Cardiac fibroblast (primary cell): ENCODE measurements at places on chromosomes 6 and 20.
A peak's percentile ranks its signal among the peaks of the same experiment; 100 is the strongest.

DNA sequence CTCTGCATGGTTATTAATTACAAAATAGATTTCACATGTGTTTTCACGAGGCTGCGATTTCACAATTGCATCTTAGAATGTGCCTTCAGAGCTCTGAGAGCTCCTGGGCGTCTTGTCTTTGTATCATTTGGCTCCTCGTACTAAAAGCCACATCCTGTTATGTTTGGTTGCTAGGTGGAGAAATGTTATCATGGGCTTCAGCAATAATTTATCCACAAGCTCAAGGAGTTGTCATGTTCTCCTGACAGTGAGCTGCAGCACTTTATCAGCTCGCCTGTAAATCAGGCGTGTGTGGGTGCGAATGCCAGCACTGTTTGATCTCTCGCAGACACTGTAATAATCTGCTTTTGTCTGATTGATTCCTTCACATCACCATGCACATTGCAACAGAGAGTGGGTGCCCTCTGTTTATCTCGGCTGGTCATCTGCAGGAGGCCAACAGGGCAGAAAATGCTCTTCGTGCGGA lies 218.6 kb upstream of the ZFP64 start:
- DNase-seq = no peak

GRCh38 chr6:3239110-3239830 lies 11.8 kb upstream of the TUBB2B start:
- DNase-seq = no peak

GRCh38 chr6:9841886-9842725 lies 572.8 kb downstream of the TFAP2A start:
- DNase-seq = no peak

DNA sequence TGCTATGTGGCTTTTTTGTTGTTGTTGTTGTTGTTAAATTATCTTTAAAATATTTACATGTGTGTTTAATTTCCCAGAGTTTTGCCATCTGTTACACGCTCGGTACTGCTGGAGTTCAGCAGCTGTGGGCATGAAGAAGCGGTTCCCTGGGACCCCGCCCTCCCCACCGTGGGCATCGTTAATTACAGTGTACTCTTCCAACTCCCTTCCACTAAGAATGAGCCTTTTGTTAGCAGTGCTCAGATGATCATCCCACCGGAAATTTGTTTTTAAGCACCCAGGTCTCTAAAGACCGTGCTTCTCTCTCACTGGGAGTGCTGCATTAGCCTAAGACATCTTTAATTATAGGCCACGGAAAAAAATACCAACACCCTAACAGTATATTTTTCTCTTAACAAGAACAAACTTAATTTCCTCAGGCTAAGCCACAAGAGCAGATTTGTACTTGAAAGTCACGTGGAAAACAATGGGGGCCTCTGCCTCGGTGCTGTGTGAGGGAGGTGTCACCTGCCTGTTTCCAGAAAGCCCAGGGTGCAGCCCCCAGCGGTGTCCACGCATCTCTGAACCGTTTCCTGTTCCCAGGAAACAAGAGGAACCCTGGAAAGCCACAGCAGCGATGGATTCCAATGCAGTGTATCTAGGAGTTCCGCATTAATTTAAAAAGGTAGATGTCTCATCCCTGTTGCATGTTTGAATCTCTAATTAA lies 113.3 kb upstream of the FRMD1 start:
- no peak for DNase-seq

DNA sequence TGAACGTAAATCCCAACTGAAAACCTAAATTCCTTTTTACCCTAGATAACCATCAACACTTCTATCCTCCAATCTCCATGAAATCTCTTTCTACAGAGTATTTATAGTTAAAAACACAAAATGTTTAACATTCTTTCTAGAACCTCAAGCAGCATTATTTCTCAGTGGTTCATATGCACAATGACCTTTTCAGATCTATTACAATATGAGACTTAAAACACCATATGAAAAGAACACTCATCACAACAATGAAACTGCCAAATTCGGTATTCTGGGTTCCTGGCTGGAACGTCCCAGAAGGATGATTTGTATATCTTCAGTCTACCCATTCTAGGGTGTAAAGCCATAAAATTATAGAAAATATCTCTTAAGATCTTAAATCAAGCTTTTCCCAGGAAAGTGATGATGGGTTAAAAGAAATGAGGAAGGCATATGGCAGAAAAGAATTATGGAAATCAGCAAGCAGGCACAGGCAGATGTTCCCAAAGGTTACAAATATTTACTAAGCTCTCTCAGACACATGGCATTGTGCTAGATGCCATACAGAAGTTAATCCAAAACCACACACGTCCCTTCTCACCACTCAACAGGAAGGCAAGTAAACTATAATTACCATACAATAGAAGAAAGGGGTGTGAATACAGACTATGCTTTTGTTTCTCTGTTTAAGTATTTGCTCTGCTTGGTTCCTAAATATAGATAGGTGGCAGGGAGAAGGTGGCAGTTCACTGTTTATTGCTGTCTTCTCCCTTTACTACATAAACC lies 118.0 kb downstream of the CHD6 start:
- no peak for DNase-seq

DNA sequence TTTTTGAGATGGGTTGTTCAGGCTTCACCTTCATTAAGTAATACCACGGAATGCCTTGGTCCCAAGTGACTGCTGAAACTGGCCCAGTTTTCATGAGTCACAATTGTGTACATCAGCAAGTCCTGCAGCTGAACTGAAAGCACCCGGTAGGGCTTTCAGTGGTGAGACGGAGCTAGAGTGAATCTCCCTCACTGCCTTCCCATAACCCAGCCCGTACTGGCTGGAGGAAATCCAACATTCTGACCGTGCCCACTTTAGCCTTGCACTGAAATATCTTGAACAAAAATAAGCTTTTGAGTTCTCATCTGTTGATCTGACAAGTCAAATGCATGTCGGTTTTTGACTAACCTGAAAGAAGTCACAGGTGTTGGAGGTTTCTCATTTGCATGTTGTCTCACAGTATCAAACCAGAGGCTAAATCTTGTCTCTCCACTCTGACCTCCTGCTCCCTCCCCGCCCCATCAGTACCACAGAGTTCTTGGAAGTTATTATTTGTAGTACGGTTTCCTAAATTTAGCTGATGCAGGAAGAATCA lies 35.9 kb downstream of the DUSP22 start:
- DNase-seq = peak; percentile 94

DNA sequence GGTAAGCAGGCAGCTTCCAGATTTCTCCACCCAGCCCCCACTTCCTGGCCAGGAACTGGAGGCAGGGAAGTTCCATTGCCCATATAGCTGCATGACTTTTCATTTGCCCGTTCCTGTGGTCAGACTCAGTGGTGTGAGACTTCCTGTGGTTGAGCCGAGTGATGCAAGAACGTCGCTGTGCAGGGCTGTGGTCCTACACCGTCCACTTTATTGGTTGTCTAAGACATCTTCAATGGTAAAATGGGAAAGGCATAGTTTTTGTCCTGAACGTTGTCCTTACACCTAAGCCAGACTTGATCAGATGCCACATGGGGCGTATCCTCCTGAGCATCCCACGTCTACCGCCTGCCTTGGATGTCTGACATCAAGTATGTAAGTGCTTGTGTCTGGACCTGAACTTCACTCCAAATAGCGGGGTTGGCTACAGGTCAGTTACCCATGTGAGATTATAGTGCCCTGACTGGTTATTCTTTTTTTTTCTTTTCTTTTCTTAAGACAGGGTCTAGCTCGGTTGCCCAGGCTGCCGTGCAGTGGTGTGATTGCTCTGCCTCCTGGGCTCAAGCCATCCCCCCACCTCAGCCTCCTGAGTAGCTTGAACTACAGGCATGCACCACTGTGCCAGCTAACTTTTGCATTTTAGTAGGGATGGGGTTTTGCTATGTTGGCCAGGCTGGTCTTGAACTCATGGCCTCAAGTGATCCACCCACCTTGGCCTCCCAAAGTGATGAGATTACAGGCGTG lies 25.9 kb upstream of the GTSF1L start:
- DNase-seq = peak; percentile 87

GRCh38 chr6:122869437-122870024 lies 80.5 kb downstream of the SMPDL3A start:
- peak; percentile 72 for DNase-seq

DNA sequence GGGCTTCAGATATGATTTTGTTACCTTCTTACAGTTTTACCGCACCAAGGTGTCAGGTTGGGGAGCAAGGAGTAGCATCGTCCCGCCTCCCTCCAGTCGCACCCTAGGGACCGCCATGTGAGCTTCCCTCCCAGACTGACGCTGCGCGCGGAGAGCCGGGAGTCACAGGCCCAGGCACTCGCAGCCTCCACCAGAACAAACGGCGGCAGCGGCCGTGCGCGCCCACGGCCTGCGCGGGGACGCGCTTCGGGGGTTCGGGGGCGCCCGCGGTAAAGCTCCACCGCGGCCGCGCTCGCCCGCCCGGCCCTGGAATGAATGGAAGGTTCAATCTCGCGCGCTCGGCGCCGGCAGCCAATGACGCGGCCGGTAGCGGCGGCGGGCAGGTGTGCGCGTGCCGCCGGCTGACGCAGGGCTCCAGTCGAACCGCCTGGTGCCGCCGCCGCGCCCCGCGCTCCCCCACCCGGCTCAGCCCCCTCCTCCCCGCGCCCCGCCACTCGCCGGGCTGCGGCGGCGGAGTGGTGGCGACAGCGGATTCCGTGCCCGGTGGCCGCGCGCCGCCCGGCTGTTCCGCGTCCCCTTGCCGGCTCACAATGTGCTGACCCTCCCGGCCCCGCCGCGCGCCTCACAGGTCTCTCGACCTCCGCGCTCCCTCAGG lies 16.5 kb upstream of the LIN28B start:
- no peak for DNase-seq

- no peak for DNase-seq
Measured at GRCh38 chr6:112695001-112695400, 347.9 kb downstream of the RFPL4B start.

GRCh38 chr6:114272582-114272981 lies 70.2 kb downstream of the HS3ST5 start:
- no peak for DNase-seq

- DNase-seq = no peak
Measured at GRCh38 chr20:3222635-3223600, 13.6 kb downstream of the ITPA start.

GRCh38 chr6:125170376-125170775 lies 16.8 kb downstream of the TPD52L1 start:
- DNase-seq = peak; percentile 74

DNA sequence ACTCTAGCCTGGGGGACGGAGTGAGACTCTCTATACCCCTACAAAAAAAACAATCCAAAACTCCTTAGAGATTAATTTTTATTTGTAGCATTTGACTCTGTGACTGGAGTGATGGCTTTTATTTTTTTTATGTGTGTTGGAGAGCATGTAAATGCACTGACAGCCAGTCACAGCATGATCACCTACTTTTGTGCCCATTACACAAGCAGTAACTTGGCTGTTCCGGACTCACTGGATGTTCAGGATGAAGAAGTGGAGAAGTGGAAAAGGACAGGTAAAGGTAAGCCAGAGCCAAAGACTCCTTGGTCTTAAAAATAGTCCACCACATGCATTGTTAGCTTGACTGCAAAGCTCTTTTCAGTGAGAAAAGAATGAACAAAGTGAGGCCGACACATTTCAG lies 222.6 kb downstream of the FOXC1 start:
- DNase-seq = no peak

- peak; percentile 42 for DNase-seq
Measured at GRCh38 chr6:130385064-130385695, 19.4 kb downstream of the TMEM200A start.

DNA sequence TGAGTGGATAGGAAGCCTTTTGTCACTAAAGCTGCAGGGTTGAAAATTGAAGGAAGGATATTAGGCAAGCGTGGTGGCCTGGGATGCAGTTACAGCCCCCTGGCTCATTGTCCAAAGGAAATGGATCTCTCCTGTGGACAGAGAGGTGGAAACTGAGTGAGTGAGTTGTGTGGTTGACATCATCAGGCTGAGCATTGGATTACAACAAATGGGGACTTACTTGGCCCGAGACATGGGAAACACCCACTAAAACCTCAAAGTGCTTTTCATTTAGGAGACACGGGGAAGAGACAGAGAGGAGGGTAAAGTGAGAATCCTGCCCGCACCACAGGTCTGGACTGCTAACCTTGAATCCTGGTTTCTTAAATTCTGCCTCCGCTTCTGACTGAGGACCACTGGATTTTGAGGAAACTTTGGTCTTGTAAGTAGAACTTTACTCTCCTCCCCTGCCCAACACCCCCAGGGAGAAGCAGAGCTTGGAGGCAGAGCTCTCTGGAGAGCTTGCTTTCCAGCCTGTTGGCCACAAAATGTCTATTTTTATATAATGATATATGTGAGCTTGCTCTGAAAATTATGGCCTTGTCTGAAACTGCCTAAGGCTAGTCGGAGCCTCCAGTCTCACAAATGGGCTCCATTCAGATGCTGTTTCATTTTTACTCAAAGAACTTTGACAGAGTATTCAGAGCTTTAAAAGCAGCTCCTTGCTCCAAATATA lies at the start of gene PKIG:
Gene PKIG, plus strand, starts transcription at position 269 of the 715 bp plus-strand sequence. CDS start 31,978 bp downstream, outside the sequence.
- DNase-seq = peak; percentile 92

- DNase-seq = no peak
Measured at GRCh38 chr20:17615645-17616479, 46.0 kb downstream of the DSTN start.
